ENCODE measurements at places on chromosomes 11 and 22.

- no peak for DNase-seq
These were observed 6.9 kb downstream of the BDNF start for GRCh38 chr11:27693398-27693797.

- peak; percentile 15 for DNase-seq
These were observed 576.5 kb upstream of the B3GAT1 start for GRCh38 chr11:134988495-134988894.

- no peak for DNase-seq
These were observed 96.5 kb downstream of the CWC15 start for GRCh38 chr11:94876645-94877442.

GRCh38 chr11:16854979-16855378 is 116.5 kb downstream of the C11orf58 start:
- DNase-seq = no peak

DNA sequence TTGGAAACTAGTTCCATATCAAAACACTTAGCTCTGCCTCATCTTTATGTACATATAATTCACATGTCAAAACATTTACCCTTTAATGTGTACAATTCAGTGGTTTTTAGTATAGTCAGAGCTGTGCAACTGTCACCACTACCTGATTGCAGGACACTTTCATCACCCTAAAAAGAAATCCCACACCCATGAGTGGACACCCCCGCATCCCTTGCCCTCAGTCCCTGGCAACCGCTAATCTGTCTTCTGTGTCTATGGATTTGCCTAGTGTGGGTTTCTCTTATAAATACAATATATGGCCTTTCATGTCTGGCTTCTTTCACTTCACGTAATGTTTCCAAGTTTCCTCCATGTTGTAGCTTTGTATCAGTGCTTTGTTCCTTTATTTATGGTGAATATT is 8.6 kb upstream of the EMID1 start:
- no peak for DNase-seq

DNA sequence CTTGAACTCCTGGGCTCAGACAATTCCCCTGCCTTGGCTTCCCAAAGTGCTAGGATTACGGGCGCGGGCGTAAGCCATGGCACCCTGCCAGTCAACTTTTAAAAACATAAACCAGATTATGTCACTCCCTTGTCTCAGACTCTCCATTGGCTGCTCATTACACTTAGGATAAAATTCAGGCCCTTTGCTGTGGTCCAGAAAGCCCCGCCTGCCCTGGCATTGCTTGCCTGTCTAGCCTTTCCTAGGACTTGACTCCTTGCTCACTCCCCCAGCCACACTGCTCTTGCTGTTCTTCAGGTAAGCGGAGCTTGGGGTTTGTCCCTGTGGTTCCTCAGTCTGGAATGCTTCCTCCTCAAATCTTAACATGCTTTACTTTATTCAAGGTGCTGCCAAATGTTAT is 30.5 kb downstream of the DIXDC1 start:
- no peak for DNase-seq

- no peak for DNase-seq
These were observed 32.4 kb upstream of the ARHGAP32 start for GRCh38 chr11:129224538-129224937.

GRCh38 chr11:33347490-33348125 is 90.4 kb downstream of the HIPK3 start:
- DNase-seq = no peak

GRCh38 chr11:19642185-19643158 is 70.2 kb upstream of the NAV2 start:
- no peak for DNase-seq

GRCh38 chr11:66419825-66420224 is 1.0 kb upstream of the NPAS4 start:
- DNase-seq = peak; percentile 20

- peak; percentile 51 for DNase-seq
These were observed 21.9 kb downstream of the SUN2 start for GRCh38 chr22:38733724-38734381.

DNA sequence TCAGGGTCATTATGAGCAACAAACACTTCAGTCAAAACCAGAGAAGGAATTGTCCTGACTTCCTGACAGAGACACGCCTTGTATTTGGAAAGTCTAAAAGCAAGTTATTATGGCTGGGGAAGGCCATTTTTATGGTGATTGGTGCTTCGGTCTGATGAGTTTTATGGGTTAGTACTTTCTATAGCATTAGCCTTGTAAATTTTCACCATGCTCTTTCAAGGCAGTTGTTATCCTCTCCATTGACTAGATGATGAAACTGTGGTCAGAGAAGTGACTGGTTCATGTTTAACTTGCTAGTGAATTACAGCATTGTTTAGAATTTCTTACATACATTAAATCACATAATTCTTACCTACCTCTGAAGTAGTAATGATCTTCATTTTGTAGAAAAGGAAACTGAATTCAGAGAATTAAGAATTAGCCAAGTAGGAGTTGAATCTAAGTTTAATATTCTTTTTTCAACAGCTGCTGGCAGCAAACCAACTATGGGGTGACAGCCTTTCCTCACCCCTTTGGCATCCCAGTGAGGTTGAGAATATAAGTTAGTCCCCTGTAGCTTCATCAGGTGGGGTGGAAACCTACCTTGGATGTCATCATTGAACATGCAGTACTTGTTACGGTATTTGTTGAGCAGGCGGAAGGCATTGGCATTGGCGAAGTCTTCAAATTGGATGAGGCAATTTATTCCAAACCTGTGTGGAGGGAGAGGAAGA is 90.0 kb downstream of the CCDC81 start:
- no peak for DNase-seq

- DNase-seq = no peak
These were observed 791.1 kb downstream of the NTM start for GRCh38 chr11:132161403-132162078.

DNA sequence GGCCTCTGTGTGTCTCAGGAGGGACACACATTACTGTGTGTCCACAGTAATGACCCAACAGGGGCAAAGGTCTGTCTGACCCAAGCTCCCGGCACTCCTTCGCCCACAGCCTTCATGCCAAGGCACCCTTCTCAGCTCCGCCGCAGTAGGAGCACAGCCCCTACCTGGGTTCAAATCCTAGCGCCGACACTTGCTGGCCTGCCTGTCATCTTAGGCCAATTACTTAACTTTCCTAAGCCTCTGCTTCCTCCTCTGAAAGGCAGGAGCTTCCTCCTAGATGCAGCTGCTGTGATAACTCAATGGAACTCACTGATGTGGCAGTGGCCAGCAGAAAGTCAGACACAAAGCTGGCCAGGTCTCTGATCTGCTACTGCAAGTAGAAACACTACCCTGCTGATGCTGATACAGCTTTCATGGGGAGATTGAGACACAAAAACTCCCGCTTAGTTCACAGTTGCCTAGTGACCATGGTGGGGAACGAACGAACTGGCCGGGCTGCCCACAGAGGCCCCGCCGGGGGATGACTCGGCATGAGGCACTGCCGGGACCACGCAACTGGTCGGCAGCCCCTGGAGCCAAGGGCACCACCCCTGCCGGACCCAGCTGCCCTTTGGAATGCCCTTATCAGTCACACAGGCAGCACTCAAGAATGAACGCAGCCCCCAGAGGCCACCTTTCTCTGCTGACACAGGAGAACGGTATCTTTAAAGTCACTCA is 8.1 kb downstream of the EHD1 start:
- no peak for DNase-seq

DNA sequence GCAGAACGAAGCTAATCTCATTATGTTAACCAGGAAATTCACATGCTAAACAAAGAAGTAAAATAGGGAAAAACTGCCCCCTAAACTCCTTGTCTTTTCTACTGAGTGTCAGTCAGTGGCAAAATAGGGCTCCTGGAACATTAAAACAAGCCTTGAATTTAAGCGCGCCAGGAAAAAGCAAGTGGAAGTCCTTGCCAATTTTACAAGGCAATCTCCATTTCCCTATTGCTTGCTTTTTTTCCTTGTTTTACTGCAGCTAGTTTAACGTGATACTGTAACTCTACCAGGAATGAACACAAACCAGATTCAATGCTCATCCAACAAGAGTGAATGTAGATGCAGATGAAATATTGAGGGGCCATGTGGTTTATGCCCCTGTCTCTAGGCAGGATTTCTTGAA is 28.1 kb upstream of the KIRREL3 start:
- no peak for DNase-seq

- DNase-seq = no peak
These were observed 8.1 kb downstream of the TMA7B start for GRCh38 chr22:39967996-39968972.

DNA sequence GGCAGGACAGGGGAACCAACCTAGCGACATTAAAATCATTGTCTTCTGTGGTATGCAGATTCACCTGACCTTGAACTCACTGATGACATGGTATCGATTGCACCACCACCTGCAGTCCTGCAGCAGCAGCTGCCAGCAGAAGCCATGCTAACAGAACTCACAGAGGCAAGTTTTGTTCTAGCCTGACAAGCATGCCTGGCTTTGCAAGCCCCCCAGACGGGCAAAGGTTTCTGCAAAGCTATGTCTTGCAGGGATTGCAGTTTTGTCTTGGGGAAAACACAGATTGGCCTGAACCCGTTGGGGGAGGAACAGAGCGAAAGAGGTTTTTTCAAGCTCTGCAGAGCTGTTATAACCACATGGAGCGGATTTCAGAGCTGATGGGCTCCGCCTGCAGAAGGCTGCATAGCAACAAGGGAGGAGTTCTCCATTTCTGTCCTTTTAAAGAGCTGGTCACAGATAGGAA is 221.0 kb downstream of the HIPK3 start:
- no peak for DNase-seq

DNA sequence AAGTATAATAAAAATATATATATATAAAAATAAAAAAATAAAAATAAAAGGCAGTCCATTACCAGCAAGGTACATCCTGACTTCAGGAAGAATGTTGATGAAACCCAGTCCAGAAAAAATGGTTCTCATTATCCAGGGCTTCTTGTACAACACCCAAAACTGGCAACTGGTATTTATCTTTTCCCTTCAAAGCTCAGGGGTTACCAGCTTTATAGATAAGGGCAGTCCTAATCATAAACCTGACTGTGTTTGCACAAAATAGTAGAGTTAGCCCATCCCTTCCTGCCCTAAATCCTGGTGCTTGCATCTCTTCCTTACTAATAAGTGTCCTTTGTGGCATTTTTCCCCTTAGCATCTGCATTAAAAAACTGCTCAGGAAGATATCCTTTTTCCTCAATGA is 97.5 kb downstream of the CSTPP1 start:
- DNase-seq = no peak

DNA sequence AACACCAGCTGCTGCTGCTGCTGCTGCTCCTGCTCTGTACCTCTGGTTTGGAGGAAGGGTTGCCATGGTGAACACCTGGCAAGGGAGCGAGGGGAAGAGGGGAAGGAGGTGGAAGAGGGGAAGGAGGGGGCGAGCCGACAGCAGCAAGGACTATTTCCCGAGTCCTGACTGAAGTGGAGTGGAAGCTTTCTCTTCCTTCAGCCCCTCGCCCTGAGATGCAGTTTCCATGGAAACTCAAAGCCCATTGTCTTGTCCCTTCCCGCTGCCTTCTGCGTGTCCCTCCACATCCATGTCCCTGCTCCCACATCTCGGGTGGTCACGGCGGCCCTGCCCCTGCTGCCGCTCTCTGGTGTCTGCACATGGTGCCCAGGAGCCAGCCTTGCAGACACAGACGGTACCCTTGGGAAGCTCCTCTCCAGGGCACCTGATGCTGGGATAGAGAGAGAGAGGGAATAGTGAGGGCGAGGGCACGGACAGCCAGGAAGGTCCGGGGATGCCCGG is 28.6 kb downstream of the FAM83F start:
- DNase-seq = no peak

DNA sequence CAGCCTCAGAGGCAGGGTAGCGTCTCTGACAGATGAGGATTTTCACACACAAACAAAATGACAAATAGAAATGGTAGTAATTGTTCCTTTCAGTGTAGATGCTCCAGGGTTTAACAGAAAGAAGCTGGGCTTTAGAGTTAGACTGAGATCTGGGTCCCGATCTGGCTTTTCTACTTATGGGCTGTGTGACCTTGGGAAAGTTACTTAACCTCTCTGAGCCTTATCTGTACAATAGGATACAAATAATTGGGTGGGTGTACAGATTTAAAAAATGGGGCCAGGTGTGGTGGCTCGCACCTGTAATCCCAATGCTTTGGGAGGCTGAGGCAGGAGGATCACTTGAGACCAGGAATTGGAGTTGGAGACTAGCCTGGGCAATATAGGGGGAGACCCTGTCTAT is 204.9 kb downstream of the CEP164 start:
- DNase-seq = no peak

DNA sequence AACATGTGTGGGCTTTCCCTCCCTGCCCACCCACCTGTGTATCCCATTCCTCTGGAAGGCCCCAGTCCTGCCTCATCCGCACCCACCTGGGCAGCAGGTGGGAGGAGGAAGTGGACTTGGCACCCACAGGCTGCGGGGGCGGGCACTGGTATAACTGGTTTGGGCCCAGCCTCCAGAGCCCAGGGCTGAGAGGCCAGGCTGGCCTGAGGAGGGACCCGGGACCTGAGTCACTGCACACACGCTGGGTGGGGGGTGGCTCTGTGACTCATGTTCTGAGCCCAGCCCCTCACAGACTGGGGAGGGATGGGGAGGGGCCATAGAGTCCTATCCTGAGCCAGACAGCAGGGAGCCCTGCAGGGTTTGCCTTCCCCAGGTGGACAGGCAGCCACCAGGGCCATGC is 16.7 kb downstream of the PHLDA2 start:
- DNase-seq = no peak

DNA sequence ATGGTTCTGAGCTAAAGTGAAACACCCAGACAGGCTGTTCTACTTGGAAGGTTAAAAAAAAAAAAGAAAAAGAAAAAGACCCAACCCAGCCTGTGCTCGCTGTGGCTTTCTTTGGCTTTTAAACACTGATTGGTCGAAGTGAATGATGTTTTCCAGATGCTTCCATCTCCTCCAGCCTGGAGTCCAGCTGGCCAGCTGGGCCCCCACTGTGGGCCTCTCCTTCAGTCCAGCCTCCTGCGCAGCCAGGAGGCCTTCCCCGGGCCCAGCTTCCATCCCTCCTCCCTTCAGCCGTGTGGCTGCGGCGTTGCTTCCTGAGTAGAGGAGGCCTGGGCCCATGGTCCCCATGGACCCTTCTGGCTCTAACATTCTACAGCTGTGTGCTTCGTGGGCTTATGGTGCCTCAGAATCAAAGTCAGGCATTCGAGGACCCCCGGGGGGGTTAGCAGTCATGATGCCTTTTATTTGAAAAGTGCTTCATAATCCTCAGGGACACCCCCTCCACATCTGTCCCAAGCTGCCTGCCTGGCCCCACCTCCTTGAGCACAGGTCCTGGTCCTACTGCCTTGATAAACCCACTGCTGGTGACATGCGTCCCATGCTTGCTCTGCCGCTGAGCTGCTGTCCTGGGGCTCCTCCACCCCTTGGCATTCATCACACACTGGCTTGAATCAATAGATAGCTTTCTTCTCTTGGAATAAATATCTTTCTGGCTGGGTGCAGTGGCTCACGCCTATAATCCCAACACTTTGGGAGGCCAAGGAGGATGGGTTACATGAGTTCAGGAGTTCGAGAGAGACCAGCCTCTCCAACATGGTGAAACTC is 42.2 kb upstream of the FBLN1 start:
- DNase-seq = no peak

GRCh38 chr11:91851908-91852307 is 372.7 kb upstream of the FAT3 start:
- no peak for DNase-seq

GRCh38 chr11:117998664-117999353 is 12.6 kb downstream of the IL10RA start:
- DNase-seq = no peak

- DNase-seq = no peak
These were observed 584 bp downstream of the NOX4 start for GRCh38 chr11:89490602-89490980.

Measured in nucleus accumbens (tissue), 56 donors.